ENCODE measurements at places on chromosomes 1 and 21.

DNA sequence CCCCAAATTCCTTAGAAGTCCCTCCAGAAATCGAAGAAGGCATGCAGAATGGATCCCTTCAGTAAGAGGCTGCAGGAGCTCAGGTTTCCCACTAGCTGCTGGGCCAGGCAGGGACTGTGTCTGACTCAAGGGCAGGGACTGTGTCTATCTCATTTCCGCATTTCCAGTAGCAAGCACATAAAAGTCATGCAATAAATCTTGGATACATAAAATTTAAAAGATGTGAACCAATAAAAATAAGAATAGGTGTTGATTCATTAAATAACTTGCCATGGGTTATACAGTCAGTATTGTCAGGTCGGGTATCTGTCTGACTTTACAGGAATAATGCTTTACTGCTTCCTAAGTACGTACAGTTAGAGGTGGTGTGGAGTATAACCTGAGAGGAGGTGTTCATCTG is 15.2 kb downstream of the PM20D1 start:
- DNase-seq = no peak

DNA sequence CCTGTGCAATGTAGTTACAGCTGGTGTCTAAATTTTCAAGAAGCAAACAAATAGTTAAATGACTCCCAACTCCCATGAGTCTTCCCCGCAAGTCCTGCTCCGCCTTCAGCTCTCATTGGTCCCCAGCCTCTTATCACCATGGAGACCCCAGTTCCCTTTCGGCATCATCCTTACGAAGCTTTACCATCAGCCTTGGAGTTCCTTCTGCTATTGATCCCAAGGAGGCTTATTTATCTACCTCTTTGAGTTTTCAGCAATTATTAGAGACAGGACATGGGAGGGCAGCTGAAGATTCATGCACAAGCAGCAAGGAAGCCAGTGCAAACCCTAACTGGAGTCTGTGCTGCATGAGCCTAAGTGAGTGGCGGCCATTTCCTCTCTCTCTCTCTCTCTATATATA is 12.3 kb downstream of the KCNA2 start:
- no peak for DNase-seq

DNA sequence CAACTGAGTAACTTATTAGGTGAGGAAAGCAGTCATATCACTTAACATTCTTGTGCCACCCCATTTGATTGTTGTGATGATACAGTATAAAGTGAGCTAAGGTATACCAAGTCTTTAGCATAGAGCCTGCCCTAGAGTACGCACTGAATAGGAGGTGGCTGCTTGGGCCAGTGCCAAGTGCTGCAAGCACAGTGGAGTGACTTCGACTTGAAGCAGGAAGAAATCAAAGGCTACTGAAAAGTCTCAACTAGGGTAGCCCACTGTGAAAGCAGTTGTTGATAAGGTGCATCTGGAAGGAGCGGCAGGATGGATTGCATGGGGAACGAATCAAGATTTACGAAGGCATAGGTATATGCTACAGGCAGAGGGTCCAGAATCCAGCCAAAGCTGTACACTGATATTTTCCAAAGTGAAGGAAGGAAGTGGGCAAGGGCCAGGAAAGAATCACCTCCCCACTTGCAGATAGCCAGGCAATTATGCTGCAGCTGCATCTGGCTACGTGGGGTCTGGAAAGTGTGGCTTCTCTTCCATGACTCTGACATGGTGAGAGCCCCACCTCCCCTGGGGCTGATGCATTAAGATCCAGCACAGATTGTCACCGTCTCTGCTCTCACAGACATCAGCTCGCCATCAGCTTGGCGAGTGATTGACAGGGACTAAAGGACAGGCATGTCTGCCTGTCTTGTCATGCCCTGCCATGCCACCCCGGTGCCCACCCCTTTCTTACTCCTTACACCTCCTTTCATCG is 287.0 kb upstream of the PLXNA2 start:
- no peak for DNase-seq

GRCh38 chr1:202802034-202802433 is 6.2 kb downstream of the KDM5B start:
- DNase-seq = no peak

DNA sequence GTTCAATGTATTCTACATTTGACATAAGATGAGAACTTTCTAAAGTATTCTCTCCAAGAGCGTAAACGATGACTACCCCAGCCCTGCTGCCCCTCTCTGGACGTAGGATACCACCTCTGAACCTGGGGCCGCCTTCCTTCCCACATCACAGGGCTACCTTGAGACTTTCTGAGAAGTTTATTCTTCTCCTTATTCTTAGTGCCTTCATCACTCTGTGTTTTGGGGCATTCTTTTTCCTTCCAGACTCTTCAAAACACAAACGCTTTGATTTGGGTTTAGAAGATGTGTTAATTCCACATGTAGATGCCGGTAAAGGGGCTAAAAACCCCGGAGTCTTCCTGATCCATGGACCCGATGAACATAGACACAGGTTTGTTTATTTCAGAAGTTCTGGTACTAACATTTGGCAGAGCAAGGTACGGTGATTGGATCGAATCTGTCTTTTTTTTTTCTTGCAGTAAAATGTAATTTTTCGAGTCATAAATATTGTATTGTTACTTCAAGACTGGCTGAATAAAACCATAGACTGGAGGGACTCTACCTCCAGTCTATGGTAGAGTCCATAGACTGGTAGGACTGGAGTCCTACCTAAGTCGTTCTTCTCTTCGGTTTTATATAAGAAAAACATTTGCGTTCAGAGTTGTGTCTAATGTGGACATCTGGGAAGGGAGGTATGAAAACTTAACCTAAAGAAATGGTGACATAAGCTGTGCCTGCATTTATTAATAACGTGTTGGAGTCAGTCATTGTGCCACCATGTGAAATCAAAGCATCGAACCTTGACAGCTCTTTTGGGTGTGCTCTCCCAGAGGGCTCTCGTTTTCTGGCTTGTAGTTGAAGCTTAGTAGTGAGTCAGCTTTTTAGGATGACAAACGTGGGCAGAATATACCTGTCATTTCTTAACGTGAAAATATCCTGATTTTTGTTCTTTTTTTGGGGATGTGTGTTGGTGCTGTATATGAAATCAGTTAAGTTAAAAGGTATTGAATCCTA is 1.2 kb downstream of the MAN1A2 start:
- DNase-seq = no peak

DNA sequence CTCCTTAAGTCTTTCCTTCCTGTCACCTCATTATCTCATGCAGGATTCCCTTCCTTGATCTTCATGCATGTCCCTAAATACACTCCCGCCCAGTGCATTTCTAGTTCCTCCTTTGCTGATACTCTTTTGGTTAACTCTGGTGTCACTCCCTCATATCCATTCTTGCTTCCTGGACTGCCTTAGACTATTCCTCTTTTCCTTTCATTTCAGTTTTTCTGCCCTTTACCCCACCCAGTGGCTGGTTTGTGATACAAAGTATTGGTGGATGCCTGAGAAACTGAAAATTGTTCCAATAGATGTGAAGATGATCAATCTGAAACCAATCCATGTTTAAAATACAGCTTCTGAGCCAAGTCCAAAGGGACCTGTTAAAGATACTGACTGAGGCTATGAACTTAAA is 553.8 kb upstream of the CAMK1G start:
- DNase-seq = no peak

GRCh38 chr1:244294599-244295224 is 157.0 kb downstream of the ADSS2 start:
- no peak for DNase-seq

All from NCI-H2081 treated with DMSO at 0.1 percent for 48 hours (cell line).